ENCODE measurements at places on chromosomes 7 and 10.

- no peak for DNase-seq
Measured at GRCh38 chr10:132943791-132944404, 1.5 kb upstream of the CFAP46 start.

DNA sequence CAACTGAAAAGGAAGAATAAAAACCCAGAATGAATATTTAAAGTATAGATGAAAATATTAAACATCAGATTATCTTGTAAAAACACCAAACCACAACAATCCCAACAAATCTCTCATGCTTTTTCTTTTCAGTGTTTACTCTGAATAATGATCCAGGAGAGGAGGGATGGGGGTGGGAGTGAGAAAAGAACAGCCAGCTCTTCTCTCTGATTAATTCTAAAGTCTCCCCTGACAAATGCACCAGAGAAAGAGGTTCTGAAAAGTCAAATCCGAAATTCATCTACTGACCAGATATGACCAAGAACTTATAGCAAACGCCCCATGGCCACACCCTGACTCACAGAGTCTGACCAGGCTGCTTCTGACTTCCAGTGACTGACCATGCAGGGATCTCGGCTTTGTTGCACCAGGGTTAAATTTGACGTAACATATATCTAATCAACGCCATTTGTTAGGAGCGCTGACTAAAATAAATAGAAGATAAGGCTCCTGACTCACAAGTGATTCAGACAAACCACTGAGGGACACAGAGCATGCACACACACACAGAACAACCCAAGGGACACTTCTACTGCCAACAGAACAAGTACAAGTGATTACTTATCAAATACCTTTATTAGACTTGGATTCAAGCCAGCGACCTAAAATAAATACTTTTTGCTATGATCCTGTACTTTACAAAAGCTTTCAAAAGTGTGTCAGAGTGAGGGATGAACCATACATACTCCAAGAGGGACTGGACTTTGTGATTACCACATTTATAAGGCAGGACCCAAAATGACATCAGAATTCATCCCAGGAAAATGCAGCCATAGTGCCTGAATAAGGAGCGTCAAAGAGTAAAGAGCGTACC, 9.3 kb upstream of the SPOCK2 start:
- peak; percentile 79 for DNase-seq

- DNase-seq = no peak
Measured at GRCh38 chr10:21047096-21047495, 150.0 kb upstream of the NEBL start.

DNA sequence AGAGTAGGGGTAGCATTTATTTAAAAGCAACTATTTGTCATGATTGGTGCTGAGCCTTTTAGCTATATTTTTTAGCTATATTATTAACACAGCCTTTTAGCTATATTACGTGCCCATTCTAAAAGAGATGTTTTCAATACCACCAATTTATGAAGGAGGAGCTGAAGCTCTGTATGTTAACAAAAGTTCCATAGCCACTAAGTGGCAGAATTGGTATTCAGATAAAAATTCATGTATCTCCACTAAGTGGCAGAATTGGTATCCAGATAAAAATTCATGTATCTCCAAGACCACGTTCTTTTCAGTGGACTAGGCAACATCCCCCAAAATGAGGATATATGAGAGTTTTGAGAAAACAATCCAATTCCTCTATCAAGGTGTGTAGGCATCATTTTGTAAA, 268.6 kb downstream of the HGF start:
- DNase-seq = peak; percentile 41

- DNase-seq = no peak
Measured at GRCh38 chr7:30785786-30786185, 14.6 kb downstream of the MINDY4 start.

- DNase-seq = no peak
Measured at GRCh38 chr7:106693677-106694353, 32.9 kb upstream of the CCDC71L start.

- no peak for DNase-seq
Measured at GRCh38 chr10:33227489-33227888, 107.0 kb downstream of the NRP1 start.

GRCh38 chr10:26843736-26844135, 17.0 kb downstream of the ABI1 start:
- no peak for DNase-seq

DNA sequence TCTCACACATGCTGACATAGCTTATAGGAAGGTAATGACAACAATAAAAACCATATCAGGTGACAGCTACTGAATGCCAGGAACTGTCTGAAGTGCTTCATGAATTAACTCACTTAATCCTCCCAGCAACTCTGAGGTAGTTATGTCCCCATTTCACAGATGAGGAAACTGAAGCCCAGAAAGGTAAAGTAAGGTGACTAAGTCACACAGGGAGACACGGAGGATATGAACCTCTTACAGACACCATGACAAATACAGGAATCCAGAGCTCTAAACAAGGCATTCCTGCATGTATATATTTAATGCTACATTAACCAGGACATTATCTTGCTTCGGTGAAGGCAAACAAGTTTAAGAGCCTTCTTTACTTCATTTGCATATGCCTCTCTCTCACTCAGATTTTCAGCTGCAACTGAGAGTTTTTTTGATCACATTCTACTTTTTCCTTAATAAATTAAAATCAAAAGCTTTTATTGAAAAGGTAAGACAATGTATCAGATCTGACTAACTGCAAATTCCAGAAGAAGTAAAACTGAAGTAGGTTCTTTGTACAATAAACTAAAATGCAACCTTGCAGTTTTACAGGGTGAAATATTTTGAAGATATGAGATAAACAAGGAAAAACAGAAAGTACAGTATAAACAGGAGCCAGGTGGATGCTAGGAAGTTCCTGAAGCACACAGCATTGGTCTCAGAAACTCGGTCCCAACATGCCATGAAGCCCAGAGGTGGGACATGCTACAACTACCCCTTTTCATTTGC, 79.5 kb downstream of the SGMS1 start:
- no peak for DNase-seq

DNA sequence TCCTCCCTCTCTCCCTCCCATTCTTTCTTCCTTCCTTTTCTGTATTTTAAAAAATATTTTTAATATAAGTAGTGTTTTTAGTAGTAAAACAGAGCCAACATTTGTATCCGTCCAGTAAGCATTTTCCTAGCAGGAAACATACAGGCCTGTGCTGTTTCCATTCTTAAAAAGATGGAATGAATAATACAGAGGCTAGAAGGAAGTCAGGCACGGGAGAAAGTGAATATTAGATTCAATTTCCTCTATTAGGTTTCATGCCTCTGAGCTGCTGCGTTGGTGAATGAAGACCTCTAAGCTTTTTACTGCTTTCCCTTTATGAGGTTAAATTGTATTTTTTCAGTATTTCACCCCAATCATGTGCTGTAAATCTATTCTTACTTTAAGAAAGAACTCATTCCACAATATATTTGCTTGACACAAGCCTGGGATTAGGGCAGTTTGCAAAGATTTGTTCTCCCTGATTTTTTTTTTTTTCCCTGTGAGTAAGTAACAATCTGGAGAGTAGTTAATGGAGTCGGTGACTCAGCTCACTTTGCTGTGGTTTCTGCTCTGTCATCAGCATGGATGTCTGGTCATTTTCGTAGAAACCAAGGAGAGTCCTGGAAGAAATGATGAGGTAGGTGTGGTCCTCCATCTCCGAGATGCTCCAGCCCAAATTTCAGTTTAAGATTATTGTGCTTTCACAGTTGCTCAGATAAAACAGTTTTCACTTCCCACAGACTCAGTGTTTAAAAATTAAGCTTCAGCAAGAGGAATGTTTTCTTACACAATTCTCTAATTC, 76.1 kb upstream of the PITRM1 start:
- DNase-seq = peak; percentile 95

DNA sequence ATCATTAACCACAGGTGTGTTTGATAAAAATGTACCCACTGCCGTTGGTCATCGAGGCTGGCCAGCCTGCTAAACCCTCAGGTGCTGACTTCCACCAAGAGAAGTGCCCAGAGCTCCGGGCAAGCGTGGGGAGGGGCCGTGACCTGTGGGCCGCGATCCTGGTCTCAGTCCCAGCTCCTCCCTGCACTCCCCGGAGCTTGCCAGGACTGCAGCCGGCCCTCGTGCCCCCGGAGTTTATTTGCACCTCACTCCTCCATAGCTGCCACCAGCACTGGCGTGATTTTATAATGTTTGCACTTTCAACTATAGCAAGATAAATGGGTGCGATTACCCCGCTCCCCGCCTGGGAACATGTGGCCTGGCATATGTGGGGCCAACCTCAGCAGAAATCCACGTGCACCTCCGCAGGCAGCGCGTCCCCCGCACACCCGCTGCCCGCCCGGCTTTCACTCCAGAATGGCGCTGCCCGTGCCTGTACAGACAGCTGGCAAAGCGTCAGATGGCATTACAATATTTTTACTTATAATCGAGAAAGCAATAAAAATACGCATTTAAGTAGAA, 30.8 kb downstream of the UNCX start:
- no peak for DNase-seq

DNA sequence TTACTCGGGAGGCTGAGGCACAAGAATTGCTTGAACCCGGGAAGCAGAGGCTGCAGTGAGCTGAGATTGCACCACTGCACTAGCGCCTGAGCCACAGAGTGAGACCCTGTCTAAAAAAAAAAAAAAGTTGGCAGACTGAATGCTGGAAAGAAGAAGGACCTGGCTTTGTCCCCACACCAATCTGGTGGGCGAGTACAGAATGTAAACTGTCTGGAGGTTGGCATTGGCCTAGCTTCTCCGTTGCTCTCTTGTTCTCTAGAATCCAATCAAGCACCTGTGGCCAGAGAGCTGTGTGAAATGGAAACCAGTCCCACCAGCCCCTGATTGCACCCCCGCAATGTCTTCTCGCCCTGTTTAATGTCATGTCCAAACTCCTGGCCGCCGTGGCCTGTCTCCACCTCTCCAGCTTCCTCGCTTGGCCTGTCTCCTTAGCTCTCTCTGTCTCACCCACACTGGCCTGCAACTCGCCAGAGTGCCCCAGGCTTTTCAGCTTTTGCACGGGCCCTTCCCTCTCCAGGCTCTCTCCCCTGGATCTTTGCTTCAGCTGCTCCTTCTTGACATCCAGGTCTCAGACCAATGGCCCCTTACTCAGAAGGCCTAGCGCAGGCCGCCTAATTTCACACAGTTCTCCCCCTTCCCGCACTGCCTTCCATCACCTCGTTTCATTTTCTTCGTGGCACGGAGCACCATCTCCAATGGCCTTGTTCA, 670 bp upstream of the AGK start:
- DNase-seq = no peak

DNA sequence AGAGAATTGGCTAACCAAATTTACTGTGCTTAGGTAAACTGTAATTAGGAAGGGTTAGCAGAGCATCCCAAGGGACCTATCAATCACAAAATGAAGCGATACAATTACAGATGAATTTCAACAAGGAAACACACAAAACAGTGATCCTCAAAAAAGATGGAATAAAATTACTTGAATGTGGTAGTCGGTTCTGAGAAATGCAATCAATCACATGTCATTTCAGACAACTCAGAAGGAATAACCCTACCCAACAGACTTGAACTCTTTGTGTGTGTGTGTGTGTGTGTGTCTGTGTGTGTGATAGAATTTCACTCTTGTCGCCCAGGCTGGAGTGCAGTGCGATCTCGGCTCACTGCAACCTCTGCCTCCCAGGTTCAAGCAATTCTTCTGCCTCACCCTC, 43.5 kb downstream of the ST8SIA6 start:
- no peak for DNase-seq

DNA sequence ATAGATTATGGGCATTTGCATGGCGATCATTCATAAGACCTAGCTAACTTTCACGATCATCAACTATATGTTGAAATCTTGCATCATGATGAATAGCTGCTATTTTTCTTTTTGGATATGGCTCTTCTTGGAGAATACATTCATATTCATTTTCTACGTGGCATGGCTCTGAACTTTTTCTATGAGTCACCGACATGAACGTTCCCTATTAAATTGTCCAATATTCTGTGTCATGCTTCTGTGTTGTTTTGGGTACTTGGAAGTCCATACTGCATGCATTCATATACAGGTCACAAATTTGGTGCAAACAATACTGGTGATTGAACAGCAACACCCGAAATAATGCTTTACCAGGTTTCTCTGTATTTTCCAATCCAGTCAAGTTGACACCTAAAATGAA, 37.9 kb upstream of the ANKRD1 start:
- no peak for DNase-seq

GRCh38 chr10:78302989-78303854, 269.6 kb downstream of the RPS24 start:
- peak; percentile 84 for DNase-seq

- DNase-seq = no peak
Measured at GRCh38 chr7:106888204-106888603, 23.1 kb downstream of the PIK3CG start.

DNA sequence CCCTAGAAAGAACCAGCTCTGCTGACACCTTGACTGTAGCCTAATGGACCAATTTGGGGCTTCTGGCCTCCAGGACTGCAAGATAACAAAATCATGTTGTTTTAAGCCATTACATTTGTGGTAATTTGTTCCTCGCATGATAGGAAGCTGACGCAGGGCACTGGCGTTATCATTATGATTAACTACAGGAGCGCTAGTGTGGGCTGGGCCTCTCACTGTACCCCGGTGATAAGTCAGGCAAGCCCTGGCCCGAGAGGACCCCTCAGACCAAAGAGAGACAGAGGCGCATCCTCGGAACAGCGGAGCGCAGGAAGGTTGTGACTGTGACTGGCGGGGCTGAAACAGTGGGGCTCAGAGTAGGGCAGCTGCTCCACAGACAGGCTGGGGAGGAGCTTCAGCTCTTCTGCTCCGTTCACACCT, 150.3 kb upstream of the CHST15 start:
- DNase-seq = no peak

GRCh38 chr10:28949005-28950004, 272.0 kb downstream of the BAMBI start:
- DNase-seq = no peak

GRCh38 chr10:21364196-21365114, 161.0 kb downstream of the SKIDA1 start:
- DNase-seq = peak; percentile 51

GRCh38 chr7:31688996-31689395, 2.0 kb downstream of the PPP1R17 start:
- no peak for DNase-seq

DNA sequence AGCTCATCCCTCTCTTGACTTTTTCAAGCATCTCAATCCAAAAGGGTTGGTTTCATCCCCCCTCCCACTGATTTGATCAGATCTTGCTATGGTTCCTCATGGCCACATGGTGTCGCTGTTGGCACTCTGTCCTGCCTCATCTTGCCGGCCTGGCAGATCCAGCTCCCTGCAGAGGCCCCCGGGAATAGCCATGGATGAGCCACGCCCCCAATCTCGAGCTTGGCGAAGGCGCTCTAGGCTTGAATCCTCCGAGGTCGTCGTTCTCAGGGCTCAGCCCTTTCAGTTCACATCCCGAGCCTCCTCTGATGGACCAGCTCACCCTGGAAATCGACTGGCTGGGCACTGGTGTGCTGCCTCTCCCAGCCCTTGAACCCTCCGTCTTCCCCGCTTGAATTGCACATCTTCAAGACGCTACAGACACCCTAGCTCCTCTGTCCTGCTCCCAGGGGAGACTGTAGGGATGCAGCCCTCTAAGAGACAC, 628.7 kb downstream of the TYW1 start:
- peak; percentile 54 for DNase-seq

Data from stromal cell of bone marrow (primary cell).